ENCODE measurements at places on chromosomes 11 and 22. TPM values are rescaled to one million over a fixed set of nuclear protein-coding genes. Genes with fewer than 3 reads are reported as not detected.

Gene NELL1
- not detected for total RNA-seq

GRCh38 chr11:2518983-2519340 is 74.2 kb downstream of the KCNQ1 start:
- DNase-seq = no peak

Gene INS
- total RNA-seq = not detected

Gene SEC14L6
- total RNA-seq = 0.27 TPM

Gene OR52N4
- not detected for total RNA-seq

DNA sequence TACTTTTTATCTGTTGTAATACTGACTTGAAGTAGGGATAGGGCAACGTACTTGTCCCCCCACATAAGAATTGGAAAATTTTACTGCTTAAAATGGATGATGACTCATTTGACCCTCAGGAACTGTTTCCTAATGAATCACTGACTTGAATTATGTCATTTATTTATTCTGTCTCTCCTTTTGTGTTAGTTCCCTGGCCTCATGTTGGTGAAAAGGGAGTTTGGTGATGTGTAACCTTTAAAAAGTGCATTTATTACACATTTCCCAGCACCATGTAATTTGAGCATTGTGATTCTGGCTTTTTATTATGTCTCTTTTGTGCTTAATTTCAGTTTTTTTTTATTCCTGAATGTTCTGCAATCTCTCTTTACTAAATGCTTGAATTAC is 20.3 kb upstream of the PGM2L1 start:
- no peak for DNase-seq

DNA sequence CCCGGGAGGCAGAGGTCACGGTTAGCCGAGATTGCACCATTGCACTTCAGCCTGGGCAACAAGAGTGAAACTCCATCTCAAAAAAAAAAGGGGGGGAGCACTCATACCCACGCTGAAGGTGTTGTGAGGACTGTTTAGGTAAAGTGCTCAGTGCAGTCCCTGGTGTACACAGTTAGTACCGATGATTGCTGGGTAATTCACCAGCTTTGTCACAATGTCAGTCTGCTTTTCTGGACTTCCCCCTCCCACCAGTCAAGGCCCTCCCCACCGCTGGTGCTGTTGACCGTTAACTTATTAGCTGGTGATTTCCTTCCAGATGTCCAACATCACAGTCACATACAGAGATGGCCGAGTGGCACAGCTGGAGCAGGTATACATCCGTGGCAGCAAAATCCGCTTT is 11.9 kb downstream of the SNRPD3 start:
- DNase-seq = no peak

DNA sequence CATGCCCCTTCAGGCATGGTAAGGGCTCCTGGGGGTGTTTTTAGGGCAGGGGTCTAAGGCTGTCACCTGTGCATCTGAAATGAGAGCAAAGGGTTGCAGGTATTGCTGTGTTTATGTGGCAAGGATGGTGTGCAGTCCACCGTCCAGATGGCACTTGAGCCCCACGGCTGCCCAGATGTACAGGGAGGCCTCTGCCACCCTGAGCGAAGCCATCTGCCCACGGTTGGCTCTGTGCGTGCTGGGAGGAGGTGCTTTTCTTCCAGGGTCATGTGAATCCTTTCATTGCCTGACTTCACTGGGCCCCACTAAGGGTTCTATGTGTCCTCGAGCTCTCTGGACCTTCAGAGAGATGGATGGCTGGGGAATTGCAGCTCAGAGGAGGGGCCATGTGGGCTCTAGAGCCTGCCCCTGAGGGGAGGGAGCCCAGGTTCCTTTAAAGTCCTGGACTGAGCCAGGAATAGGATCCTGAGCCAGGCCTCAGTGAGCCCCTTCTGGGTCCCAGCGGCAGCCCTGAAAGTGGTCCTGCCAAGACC is 89.9 kb downstream of the CTTN start:
- no peak for DNase-seq

Gene ACTN3
- total RNA-seq = not detected

All from thoracic aorta (tissue), 2 donors.